ENCODE measurements at places on chromosomes 12 and 14.

- no peak for DNase-seq
Observed at GRCh38 chr12:826331-826730, 74.0 kb downstream of the WNK1 start.

DNA sequence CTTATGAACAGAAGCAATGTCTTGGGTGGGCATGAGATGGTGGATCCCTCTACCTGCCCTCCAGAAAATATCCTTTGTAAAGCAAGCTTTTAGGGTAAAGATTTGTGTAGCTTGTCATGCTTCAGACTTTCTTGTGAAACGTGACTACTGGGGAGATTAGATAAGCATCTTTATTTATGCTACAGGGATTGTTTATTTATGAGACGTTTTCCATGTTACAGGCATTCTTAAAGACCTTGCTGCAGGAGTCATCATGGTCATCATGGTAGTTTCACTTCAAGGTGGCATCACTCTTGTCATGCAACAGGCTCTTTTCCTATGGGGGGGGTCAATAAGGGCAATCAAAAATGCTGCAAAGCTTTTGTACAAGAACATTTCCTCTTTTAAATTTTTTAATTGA lies 8.2 kb upstream of the MIS18BP1 start:
- no peak for DNase-seq

- no peak for DNase-seq
Observed at GRCh38 chr14:88063811-88064210, 58.9 kb downstream of the GPR65 start.

DNA sequence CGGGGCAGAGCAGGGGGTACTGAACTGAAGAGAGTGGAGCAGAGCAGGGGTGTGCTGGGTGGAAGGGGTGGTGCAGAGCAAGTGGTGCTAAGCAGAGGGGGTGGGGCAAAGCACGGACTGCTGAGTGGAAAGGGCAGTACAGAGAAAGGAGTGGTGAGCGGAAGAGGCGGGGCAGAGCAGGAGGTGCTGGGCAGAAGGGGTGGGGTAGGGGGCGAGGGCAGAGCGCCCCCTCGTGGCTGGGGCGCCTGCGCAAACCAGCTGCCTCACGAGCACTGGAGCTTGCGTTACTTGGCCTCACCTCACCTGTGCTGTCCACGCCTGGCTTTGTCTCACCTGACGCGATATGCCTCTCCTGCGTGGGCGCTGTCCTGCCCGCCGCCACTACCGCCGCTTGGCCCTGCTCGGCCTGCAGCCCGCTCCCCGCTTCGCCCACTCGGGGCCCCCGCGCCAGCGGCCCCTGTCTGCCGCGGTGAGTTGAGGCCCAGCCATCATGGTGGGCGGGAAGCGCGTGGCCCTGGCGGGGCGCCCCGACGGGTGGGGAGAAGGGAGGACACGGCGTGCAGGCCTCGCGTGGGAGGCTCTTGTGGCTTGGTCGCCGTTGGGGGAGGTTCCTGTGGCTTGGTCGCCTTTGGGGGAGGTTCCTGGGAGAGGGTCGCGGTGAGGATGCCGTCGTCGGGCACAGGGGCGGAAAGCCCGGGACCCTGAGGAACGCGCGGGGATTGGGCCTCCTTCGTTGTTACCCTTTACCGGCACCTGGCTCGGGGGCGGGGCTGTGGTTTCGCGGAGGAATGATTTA lies at the start of gene COX8C:
TSS of gene COX8C (plus strand) at position 257 of the 796 bp plus-strand sequence. CDS start at position 344, 87 bp downstream.
- no peak for DNase-seq

GRCh38 chr14:52961060-52961639 lies 10.3 kb upstream of the FERMT2 start:
- DNase-seq: no peak

- DNase-seq: no peak
Observed at GRCh38 chr12:7035463-7035862, 17.2 kb upstream of the LPCAT3 start.

DNA sequence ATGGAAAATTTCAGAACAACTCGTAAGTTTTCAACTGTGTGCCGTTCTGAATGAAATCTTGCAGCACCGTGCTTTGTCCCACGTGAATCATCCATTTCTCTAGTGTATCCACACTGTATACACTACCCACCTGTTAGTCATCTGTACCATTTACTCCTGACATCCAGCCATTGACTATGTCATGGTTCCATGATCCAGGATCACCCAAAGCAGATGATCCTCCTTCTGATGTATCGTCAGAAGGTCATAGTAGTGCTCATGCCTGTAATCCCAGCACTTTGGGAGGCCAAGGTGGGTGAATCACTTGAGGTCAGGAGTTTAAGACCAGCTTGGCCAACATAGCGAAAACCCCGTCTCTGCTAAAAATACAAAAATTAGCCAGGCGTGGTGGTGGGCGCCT lies 122.9 kb downstream of the PPHLN1 start:
- no peak for DNase-seq

- DNase-seq: no peak
Observed at GRCh38 chr14:60863249-60863648, 117.6 kb downstream of the TRMT5 start.

- no peak for DNase-seq
Observed at GRCh38 chr14:55624913-55625312, 44.9 kb downstream of the KTN1 start.

DNA sequence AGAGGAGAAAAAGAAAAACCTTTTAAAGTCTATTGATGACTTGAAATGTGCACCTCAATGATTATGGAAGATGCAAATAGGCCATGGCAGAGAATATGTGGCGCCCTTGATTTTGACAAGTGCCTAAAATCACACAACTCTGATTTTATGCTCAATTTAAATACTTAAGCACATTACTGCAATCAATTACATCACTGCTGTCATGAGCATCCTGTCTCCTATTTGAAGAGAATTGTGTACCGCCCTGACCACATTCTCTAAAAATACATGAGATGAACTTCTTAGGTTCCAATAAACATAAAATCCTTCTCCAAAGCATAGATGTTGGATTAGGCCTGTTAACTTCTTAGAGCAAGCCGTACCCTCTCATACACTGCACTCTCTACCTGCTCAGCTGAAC lies 1.6 kb downstream of the TXNDC16 start:
- DNase-seq: no peak

GRCh38 chr14:38592764-38593442 lies 337.0 kb upstream of the CLEC14A start:
- DNase-seq: no peak

- no peak for DNase-seq
Observed at GRCh38 chr14:90871605-90872233, 55.5 kb upstream of the TTC7B start.
